ENCODE measurements at places on chromosomes 12 and 14.

GRCh38 chr12:56103066-56103711, 1.2 kb upstream of the PA2G4 start:
- no peak for DNase-seq

- DNase-seq: peak; percentile 87
Measured at GRCh38 chr14:41668356-41668755, 61.7 kb downstream of the LRFN5 start.

DNA sequence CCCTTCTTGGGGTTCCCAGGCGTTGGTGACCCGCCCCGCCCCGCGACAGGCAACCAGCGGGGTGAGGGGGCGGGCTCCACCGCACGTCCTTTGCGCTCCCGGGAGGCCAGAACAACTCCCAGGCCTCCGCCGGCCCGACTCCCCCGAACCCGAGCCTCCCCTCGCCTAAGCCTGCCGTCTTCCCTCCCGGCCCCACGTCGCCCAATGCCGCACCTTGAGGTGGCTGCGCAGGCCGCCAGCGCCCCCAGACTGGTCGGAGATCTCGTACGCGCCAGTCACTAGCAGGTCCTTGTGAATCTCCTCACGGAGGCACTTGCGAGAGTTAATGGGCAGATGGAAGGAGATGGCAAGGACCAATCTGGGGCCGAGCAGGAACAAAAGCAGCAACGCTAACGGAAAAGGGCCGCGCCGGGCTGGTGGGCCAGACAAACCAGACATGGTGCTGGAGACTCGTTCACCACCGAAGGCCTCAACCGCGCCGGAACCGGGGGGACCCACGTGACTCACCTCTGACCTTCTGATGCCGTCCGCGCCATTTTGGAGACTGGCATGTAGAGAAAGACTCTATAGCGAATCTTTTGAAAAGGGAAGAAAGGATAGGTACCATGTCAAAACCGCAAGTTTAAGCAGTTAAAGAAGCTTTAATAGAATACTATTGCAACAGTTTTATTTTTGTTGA, at the start of gene TMED10:
Gene TMED10, minus strand, starts transcription at position 471 of the 679 bp plus-strand sequence. Its CDS starts 33 bp downstream, at position 438.
- peak; percentile 97 for DNase-seq

DNA sequence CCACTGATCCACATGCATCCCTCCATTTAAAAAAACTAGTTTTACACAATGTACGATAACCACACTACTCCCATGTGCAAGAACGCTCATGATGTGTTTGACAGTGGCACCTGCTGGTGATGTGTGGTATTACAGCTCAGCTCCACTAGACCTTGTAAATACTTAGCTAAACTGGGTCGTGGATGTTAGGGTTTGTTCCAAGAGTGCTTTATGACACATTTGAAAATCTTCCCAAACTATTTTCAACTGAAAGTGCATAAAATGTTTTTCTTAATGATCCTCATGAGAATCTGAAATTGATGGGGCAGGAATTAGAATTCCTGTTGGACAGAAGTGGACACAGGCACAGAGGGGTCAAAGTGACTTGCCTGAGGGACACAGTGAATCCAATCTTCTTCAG, 99.2 kb downstream of the SCARB1 start:
- peak; percentile 67 for DNase-seq

GRCh38 chr14:50778721-50779483, 52.1 kb downstream of the NIN start:
- DNase-seq: no peak

- no peak for DNase-seq
Measured at GRCh38 chr12:52442600-52443061, 8.5 kb upstream of the KRT75 start.

Data from NCI-H524 (cell line).